ENCODE measurements at places on chromosomes 16 and 17. TPM values are rescaled to one million over a fixed set of nuclear protein-coding genes. Genes with fewer than 3 reads are reported as not detected.

DNA sequence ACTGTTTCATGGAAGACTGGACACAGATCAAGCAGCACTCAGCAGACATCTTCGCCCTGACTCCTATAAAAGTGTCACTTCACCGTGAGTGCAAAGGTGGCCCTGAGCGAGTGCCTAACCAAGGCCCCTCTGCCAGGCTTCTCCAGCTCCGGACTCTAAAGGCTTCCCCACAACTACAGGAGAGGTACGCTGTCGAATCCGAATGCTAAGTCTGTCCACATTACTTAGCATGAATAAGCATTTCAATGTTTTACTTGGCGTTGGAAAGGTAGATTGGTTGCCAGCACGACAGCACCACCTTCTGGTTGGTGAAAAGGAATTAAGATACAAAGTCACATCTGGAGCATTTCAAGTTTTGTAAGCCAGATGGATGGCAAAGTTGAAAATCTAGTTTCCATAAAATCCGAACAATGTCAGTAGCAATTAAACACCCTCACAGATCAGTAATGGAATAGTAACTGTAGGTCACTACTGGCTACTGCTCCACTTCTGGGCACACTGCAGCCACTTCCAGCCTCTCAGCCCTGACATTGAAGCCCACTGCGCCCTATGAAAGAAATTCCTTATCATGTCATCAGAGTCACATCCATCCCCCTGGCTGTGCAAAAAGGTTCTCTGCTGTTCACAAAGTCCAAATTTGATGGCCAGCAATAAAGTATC, 100.9 kb downstream of the PARN start:
- DNase-seq = peak; percentile 89

DNA sequence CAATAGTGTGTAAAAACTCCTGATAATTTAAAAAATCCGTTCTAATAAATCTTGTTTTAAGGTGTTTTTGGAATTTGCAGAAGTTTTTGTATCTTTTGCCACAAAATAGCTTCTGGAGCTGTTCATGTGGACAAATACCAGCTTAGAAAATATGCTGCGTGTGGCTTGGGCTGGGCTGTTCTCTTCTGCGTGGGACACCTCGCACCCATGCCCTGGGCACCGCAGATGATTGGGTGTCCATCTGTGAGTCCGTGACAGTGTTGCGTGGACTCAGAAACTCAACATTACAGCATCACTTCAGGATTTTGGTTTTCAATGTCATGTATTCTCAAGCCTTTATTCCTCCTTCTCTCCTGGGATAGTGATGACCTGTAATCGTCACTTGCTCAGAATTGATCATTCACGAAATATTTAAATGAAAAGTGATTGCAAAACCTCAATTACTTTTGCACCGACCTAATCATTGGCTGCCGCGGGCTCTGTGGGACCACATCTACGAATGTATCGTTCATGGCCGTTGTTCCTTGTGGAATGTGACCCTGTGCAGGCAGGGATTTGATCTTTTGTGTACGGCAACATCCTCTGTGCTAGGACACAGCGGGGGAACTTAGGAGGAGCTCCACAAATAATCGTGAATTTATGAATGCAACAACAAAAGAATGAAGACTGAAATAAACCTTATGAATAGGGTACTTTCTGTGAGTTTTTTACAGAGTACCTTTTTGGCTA, 210.3 kb upstream of the FOXF1 start:
- DNase-seq = no peak

GRCh38 chr17:51912939-51913338, 245.6 kb downstream of the CA10 start:
- no peak for DNase-seq

The EXOC7 gene
- 51.5 TPM for total RNA-seq

Measured in H4 (cell line).